Psoas muscle (tissue), 8 donors: ENCODE measurements at places on chromosomes 5 and 9. TPM values are rescaled to one million over a fixed set of nuclear protein-coding genes. Genes with fewer than 3 reads are reported as not detected.

SIT1 gene
- total RNA-seq, result 0.30 TPM

DNA sequence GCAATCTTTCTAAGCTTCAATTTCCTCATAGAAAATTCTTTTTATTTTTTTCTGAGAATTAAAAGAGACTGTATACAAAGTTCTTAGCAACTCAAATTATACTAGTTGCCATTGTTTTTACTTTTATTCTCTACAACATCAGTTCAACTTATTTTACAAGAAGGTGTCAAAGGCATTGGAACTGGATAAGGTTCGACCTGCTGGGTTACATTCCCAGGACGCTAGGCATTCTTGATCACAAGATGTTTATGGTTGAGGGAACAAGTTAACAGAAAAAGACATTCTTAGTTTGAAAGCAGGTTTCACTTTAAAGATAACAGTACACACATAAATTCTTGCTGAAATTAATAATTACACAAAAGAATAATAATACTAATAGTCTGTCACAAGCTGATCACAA, 163.5 kb upstream of the SNX2 start:
- no peak overlapping the region for H3K27ac ChIP-seq
- no peak for DNase-seq
- H3K36me3 ChIP-seq, result no peaks in the 10 kb centered on the region
- no peaks in the 10 kb centered on the region for H3K27me3 ChIP-seq

DNA sequence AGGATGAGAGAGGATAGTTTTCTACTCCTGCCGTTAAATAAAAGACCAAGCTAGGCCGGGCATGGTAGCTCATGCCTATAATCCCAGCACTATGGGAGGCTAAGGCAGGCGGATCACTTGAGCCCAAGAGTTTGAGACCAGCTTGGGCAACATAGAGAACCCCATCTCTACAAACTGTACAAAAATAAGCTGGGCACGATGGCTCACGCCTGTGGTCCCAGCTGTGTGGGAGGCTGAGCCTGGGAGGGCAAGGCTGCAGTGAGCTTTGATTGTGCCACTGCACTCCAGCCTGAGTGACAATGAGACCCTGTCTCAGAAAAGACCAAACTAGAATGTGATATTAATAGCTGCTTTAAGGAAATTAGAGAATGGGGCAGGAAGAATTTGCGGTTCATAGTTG, 158.4 kb downstream of the NIPBL start:
- peaks cover 6% of the 10 kb centered on the region for H3K36me3 ChIP-seq
- H3K4me1 ChIP-seq, result no peaks in the 10 kb centered on the region
- H3K27ac ChIP-seq, result no peak overlapping the region
- H3K4me3 ChIP-seq, result no peak overlapping the region
- H3K27me3 ChIP-seq, result no peaks in the 10 kb centered on the region
- no peak for DNase-seq

DNA sequence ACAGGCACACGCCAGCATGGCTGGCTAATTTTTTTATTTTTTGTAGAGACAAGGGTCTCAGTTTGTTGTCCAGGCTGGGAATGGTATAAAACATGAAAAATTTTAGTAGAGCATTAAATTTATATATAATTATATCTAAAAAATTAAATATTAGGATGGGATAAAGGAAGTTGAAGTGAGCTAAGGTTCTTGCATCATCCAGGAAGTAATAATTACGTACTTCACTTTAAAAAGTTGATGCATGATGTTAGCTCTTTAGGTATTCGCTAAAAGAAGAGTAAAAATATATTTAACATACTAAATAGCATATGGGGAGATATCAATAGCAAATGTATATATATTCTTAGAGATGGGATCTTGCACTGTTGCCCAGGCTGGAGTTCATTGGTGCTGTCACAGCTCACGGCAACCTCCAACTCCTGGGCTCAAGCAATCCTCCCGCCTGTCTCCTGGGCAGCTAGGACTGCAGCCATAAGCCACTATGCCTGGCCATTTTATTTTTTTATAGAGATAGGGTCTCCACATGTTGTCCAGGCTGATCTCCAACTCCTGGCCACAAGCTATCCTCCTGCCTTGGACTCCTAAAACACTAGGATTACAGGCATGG, 12.3 kb downstream of the DCAF10 start:
- H3K27me3 ChIP-seq, result no peaks in the 10 kb centered on the region
- H3K4me3 ChIP-seq, result no peak overlapping the region
- no peaks in the 10 kb centered on the region for H3K4me1 ChIP-seq
- no peak overlapping the region for H3K27ac ChIP-seq
- DNase-seq, result no peak

GRCh38 chr9:36164989-36165388, 4.2 kb upstream of the CCIN start:
- H3K27me3 ChIP-seq, result no peaks in the 10 kb centered on the region
- H3K4me3 ChIP-seq, result no peak overlapping the region
- no peak for DNase-seq
- H3K36me3 ChIP-seq, result no peaks in the 10 kb centered on the region

ADAMTS12 gene
- total RNA-seq, result 0.88 TPM

GRCh38 chr5:52709167-52709925, 78.4 kb upstream of the ITGA1 start:
- DNase-seq, result no peak
- H3K4me3 ChIP-seq, result no peak overlapping the region
- no peaks in the 10 kb centered on the region for H3K36me3 ChIP-seq
- H3K4me1 ChIP-seq, result peaks cover 6% of the 10 kb centered on the region
- peak overlapping the region; percentile 30 for H3K27ac ChIP-seq

SHOC1 gene
- total RNA-seq, result not detected

DNA sequence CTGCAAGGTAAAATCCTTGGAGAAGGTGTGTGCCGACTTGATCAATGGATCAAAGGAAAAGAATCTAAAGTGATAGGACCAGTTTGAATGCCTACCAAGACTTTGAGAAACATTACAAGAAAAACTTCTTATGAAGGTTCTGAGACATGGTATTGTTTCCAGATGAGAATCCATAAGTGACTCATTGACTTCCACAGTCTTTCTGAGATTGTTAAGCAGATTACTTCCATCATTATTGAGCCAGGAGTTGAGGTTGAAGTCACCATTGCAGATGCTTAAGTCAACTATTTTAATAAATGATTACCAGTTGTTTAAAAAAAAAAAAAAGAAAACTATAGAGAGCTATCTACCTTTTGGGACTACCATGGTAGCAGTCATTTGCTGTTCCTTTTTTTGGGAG, 7.0 kb downstream of the LNPEP start:
- H3K4me1 ChIP-seq, result peaks cover 54% of the 10 kb centered on the region
- no peak overlapping the region for H3K27ac ChIP-seq
- H3K36me3 ChIP-seq, result no peaks in the 10 kb centered on the region
- DNase-seq, result no peak

- no peak for DNase-seq
- H3K4me1 ChIP-seq, result no peaks in the 10 kb centered on the region
- no peaks in the 10 kb centered on the region for H3K27me3 ChIP-seq
- no peak overlapping the region for H3K4me3 ChIP-seq
- H3K36me3 ChIP-seq, result no peaks in the 10 kb centered on the region
- no peak overlapping the region for H3K27ac ChIP-seq
These were observed 255.6 kb upstream of the SLC30A5 start for GRCh38 chr5:68838157-68838718.

LHX3 gene
- not detected for total RNA-seq

DNA sequence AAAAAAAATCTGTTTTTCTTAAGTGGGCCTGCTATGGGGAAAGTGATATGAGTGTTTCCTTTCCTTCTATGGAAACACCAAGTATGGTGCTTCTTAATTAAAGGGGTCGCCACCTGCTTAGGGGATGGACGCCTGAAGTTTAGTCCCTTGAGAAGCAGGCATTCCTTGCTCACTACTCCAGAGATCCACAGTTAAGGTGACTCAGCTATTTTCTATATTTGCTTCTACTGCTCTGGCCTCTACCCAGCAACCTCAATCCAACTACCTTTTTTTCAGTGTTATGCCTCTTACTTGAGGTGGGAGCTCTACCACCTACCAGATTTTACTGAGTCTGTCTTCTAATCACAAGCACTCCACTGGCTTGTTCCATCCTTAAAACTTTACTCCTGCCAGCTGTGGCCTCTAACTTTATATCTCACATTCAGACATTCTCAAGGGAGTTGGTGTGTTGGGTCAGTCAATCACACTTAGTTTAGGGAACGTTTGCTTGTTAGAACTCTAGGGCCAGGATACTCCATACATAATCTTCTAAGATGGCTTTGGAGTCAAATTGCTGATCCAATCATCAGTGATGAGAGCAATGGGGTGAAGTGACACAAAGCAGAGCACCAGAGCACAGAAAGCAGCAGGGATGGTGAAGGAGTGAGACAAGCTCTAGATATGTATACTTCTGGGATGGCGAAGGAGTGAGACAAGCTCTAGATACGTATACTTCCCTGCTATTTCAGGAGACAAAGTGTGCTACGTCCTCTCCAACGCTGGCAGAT, 708.1 kb downstream of the EFNA5 start:
- H3K4me3 ChIP-seq, result no peak overlapping the region
- H3K4me1 ChIP-seq, result no peaks in the 10 kb centered on the region
- H3K27ac ChIP-seq, result no peak overlapping the region
- no peak for DNase-seq
- H3K36me3 ChIP-seq, result no peaks in the 10 kb centered on the region

GRCh38 chr9:71571186-71571585, 197.1 kb downstream of the CEMIP2 start:
- no peaks in the 10 kb centered on the region for H3K36me3 ChIP-seq
- H3K4me3 ChIP-seq, result no peak overlapping the region
- DNase-seq, result no peak
- no peaks in the 10 kb centered on the region for H3K27me3 ChIP-seq
- H3K27ac ChIP-seq, result no peak overlapping the region
- H3K4me1 ChIP-seq, result no peaks in the 10 kb centered on the region

- H3K27me3 ChIP-seq, result no peaks in the 10 kb centered on the region
- H3K4me3 ChIP-seq, result no peak overlapping the region
- H3K36me3 ChIP-seq, result no peaks in the 10 kb centered on the region
- no peaks in the 10 kb centered on the region for H3K4me1 ChIP-seq
These were observed 1093.9 kb upstream of the CDH6 start for GRCh38 chr5:30099634-30100033.

DNA sequence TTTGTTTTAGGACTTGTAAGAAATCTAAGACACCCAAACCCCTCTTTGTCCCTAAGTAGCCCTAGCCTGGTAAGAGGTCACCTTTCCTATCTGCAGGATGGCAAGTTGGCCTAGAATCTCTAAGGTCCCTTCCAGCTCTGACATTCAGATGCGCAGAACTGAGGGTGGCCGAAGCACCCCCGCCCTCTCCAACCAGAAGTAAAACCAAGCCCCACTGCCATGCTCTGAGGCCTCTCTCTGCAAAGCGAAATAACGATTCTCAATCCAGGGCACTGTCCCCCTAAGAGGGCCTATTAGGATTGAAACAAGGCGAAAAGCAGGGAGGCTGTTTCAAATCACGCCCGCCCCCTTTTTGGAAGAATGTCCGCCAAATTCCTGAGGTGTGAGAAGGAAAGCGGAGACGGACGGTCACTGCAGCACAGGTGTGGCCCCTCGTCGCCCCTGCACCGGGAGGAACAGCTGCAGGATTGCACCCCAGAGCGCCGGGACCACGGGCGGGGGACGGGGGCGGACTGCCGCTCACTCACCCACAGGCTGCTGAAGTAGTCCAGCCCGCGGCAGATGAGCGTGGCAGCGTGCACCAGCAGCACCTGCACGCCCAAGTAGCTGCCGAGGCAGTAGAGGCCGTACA, 824 bp downstream of the TMEM245 start:
- peaks cover 42% of the 10 kb centered on the region for H3K4me1 ChIP-seq
- H3K27me3 ChIP-seq, result no peaks in the 10 kb centered on the region
- DNase-seq, result no peak
- peak overlapping the region; percentile 86 for H3K27ac ChIP-seq
- no peaks in the 10 kb centered on the region for H3K36me3 ChIP-seq
